ENCODE measurements at places on chromosomes 7 and 10.

DNA sequence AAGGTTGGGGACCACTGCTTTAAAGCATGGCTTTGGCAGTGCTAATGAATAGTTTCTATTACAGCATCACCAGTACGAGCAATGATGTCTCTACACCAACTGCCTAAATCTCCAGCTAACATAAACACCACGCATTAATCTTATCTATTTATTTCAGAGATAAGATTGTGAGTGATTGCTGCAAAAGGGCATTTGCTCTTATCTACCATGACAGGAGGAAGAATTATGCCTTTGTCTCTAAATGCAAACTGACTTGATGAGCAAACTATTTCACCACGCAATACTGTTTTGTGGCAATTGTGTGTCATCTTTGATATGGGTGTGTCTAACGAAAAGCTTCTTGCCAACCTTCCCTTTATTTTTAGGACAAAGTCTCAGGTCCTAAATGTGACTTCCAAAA is 684.9 kb downstream of the SORCS1 start:
- DNase-seq = no peak

- DNase-seq = no peak
Measured at GRCh38 chr10:117462816-117463544, 79.6 kb upstream of the EMX2 start.

DNA sequence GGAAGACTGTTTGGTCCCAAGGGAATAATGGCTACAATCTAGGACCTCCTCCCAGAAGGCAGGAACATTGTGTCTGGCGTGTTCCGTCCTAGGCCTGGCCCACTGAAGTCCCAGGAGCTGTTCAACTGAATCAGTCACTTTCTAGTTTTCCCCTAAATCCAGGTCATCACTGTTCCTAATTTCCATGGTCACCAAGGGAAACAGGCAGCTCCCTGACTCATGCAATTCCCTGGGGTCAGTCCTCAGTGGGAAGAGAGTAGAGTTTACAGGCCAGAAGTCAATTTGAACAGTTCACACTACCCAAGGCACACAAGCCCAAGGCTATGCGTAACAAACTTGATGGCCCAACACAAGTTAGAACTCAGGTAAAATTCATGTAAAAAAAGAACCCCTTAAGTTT is 44.0 kb downstream of the CREB3L2 start:
- DNase-seq = no peak

DNA sequence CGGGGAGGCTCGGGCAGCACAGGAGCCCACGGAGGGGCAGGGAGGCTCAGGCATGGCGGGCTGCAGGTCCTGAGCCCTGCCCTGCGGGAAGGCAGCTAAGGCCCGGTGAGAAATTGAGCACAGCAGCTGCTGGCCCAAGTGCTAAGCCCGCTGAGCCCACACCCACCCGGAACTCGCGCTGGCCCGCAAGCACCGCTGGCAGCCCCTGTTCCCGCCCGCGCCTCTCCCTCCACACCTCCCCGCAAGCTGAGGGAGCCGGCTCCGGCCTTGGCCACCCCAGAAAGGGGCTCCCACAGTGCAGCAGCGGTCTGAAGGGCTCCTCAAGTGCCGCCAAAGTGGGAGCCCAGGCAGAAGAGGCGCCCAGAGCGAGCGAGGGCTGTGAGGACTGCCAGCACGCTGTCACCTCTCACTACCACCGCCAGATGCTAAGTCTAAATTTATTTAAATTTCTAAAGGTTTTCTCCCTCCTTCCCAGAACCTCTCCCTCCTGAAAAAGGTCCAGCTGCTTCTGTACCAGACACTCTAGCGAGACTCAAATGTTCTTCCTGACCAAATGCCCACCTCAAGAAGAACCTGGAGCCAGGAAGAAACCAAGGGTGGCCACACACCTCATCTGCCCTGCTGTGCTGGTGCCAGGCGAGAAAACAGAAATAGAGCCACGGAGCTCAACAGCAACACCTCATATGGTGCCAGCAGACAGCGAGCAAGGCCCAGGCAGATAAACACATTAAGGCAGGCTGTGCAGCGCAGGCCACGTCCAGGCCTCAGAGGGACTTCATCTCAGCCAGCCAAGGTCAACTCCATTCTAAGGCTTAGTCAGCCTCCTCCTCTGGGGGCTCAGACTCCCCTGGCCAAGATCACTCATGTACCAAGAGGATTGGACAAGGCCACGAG is 47.0 kb downstream of the KCNMA1 start:
- DNase-seq = no peak

DNA sequence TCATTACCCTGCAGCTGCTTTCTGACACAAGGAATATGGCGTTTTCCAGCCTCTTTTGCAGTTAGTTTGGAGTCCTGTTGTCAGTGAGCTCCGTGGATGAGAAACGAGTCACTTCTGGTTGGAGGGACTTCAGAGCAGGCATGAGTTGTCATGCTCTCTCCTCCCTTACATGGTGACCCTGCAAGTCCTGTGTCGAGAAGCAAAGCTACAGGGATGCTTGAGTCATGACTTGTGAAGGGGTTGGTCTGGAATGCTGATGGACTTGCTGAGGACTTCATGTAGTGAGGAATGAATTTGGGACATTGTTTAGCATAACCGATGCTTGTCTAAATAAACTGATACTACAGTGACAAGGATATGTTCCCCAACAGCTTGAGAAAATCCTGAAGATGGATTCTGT is 108.8 kb downstream of the ADCYAP1R1 start:
- no peak for DNase-seq

- no peak for DNase-seq
Measured at GRCh38 chr7:117047496-117047895, 94.2 kb downstream of the ST7 start.

GRCh38 chr10:86661161-86662025 is 6.9 kb upstream of the LDB3 start:
- peak; percentile 20 for DNase-seq

- DNase-seq = peak; percentile 78
Measured at GRCh38 chr7:116499168-116500077, at the start of gene CAV2. CAV2 (plus strand) TSS chr7:116499738; CDS start chr7:116499782, 44 bp downstream.

GRCh38 chr7:70212281-70212680 is 614.0 kb downstream of the AUTS2 start:
- no peak for DNase-seq

DNA sequence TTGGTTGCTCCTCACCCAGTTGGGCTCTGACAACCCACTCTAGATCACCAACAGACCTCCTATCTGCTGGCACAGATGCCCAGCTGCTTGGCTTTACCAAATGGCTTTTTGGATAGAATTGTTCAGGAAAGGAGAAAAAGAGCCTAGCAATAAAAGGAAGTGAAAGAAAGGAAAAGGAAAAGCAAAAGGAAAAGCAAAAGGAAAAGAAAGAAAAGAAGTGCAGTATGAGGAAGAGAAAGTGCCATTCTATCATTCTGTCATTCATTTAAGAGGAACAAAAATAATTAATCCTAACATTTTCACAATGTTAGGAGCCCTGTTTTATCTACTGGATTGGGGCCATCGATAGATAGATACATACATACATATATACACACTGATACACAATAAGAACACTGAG is 353.6 kb downstream of the THSD7A start:
- DNase-seq = no peak

- DNase-seq = no peak
Measured at GRCh38 chr7:7617550-7617949, 23.0 kb upstream of the UMAD1 start.

DNA sequence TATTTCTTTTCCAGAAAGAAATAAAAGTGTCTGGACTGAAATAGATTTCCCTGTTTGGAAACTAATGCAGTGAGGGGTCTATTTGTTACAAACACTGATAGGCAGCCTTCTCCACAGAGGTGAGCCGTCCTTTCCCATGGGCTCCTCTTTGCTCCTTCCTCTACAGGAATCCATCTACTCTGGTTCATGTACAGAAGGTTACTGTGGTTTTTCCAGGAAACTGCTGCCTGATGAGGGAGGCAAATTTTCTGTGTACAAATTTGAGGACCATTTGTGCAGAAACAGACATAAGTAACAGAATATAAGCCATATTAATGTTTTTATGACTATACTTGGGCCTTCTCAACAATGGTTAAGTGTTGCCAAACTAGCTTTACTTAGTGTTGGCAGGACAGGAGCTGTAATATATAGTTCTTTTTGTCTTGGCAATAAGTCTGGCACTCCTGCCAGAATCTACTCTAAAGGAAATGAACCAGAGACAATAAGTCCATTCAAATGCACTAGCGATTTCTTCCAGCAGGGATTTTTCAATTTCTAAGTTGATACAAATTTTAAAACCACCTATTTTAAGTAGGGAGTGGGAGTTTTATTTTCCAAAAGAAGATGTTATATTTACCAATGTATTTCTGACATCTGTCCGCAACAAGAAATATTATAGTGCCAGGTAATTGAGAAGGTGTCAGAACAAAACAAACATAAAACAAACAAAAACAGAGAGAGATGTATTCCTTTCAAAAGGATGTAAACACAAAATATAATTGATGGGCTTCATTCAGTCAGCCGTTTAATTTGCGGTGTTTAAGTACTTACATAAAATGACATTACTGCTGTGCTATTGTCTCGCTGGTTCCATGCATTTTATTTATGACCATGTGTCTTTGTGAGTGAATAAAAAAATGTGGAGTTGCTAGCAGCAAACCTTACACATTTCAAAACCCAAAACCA is 91.0 kb upstream of the NFE2L3 start:
- DNase-seq = no peak

Data from left forelimb (tissue), 1 donor.